T-helper 2 cell (primary cell): ENCODE measurements at places on chromosomes 16 and 17.

- peak; percentile 35 for DNase-seq
Measured at GRCh38 chr16:27318392-27319256, 4.8 kb downstream of the IL4R start.

- DNase-seq = no peak
Measured at GRCh38 chr16:84053237-84053636, 10.6 kb upstream of the SLC38A8 start.

GRCh38 chr17:72702998-72703397 lies 389.5 kb downstream of the SLC39A11 start:
- DNase-seq = no peak

- DNase-seq = no peak
Measured at GRCh38 chr17:15996322-15996721, 3.2 kb downstream of the ZSWIM7 start.

DNA sequence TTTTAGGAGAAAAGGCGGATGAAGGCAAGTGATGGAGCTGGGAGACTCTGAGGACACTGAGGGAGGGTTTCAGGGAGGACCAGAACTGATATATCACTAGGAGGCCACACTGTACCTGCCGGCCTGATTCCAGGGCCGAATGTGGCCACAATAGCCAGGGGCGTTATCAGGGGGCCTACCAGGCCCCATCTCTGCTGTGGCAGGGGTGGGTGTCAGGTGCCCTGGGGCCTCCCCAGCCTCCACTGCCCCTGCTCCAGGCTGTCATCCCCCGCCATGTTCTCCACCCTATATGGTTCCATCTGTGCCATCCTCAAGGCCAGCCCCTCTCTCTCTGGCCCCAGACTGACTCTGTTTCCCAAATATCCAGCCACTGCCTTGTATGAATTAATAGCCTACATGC lies 246.5 kb downstream of the GSG1L start:
- DNase-seq = no peak

GRCh38 chr17:31674305-31674704 lies 184.7 kb downstream of the COPRS start:
- DNase-seq = no peak

DNA sequence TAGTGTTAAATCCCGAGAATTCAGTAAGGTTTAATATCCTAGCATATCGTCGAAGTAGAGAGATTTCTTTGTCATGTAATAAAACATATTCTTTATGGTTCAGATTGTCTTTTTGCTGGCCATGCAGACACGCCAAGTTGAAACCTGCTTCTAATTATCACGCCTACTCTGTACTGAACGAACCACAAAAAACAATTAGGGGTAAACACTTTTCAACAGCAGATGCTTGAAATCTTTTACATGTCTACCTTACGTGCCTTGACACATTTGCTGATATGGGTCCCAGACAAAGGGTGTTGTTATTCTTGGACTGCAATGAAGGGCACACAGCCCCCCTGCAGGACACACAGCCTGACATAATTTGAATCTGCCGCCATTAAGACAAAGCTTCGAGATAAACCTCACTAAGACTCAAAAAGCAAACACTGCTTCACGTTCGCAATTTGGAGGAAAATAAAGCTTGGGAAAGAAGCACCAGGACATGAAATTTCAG lies 13.3 kb downstream of the WIPI1 start:
- DNase-seq = no peak

DNA sequence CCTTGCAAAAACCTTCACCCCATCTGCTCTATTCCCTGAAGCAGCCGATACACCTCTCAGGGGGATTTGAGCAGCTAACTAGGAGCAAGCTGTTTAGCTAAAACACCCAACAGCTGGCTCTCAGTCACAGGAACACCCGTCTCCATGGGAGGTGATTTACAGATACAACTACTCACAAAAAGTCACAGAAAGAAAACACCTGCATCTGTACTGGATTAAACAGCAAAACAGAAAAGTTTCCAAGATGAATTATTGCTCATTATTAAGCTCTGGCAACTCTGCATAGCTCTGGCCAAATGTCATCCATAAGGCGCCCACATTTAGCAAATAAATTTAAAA lies 22.3 kb downstream of the GJC1 start:
- no peak for DNase-seq

GRCh38 chr16:8818504-8819270 lies 21.0 kb downstream of the PMM2 start:
- no peak for DNase-seq

DNA sequence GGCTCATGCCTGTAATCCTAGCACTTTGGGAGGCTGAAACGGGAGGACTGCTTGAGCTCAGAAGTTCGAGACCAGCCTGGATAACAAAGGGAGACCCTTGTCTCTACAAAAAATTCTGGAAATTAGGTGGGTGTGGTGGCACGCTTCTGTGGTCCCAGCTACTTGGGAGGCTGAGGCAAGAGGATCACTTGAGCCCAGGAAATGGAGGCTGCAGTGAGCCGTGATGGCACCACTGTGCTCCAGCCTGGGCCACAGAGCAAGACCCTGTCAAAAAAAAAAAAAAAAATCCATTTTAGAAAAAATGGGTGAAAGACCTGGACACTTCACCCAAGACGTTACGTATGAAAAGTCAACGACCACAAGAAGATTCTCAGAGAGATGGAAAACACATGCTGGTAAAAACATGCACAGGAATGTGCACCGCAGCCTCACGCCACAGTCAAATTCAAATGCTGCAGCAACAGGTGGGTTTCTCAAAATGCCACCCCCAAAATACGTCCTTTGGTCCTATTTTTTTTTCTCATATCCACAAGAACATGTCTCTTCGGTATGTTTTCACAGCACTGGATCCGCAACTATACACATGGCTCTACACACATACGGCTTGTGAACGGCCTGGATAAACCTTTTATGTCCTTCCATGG lies 17.1 kb downstream of the CSNK1D start:
- no peak for DNase-seq

DNA sequence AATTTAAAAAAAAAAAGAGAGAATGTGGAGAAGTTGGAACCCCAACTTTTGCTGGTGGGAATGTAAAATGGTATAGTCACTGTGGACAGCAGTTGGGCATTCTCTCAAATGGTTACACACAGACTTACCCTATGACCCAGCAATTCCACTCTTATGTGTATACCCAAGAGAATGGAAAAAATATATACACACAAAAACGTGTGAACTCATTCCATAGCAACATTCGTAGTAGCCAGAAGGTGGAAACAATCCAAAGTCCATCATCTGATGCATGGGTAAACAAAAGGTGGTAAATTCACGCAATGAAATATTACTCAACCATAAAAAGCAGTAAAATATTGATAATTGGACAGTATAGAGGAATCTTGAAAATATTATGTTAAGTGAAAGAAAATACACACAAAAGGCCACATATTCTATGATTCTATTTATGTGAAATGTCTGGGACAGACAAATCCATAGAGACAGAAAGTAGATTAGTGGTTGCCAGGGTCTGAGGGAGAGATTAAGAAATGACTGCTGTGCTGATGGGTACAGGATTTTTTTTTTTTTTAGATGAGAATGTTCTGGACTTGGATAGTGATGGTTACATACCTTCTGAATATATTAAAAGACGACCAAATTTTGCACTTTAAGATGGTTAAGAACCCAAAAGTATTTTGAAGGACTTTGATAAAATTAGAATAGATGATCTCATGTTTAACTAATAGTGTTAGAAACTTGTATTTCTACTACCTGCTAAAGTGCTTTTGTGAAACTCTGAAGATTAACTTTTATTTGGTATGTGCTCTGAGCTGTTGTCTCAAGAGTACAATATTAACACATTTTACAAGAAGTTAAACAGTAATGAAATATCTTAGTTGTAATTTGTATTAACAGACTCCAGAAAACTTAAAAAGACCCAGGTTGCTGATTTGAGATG lies 60.9 kb downstream of the MRTFB start:
- no peak for DNase-seq
